T-helper 2 cell treated with Interferon-gamma antibody and Interleukin-4, amounts not matched to agents 100 ng/mL and 5 ng/mL, for 36 hours (primary cell): ENCODE measurements at places on chromosomes 13 and 19. TPM values are rescaled to one million over a fixed set of nuclear protein-coding genes. Genes with fewer than 3 reads are reported as not detected.

The MBD3 gene
- 107 and 110 TPM in 2 replicates for total RNA-seq

The MRPL4 gene
- 76.3 and 77.9 TPM in 2 replicates for total RNA-seq

The SBK3 gene
- total RNA-seq, result not detected in 2 replicates

The ADGRE2 gene
- 1.2 and 2.2 TPM in 2 replicates for total RNA-seq

The CYP2A6 gene
- not detected in 2 replicates for total RNA-seq

The LYPD5 gene
- total RNA-seq, result 0.45 and 0.57 TPM in 2 replicates

The NLRP11 gene
- total RNA-seq, result not detected in 2 replicates

The CERS4 gene
- 18.6 and 22.2 TPM in 2 replicates for total RNA-seq

The GSX1 gene
- not detected in 2 replicates for total RNA-seq

The DKKL1 gene
- not detected in 2 replicates for total RNA-seq

The FFAR2 gene
- not detected in 2 replicates for total RNA-seq

The ZNF574 gene
- total RNA-seq, result 14.2 and 14.6 TPM in 2 replicates

The IGLON5 gene
- total RNA-seq, result not detected in 2 replicates
